ENCODE measurements at places on chromosomes 3 and 15. TPM values are rescaled to one million over a fixed set of nuclear protein-coding genes. Genes with fewer than 3 reads are reported as not detected.

Gene SH3BP5
- total RNA-seq: 13.9 TPM

Gene CHRNA7
- not detected for total RNA-seq

Gene CX3CR1
- total RNA-seq: not detected

Gene PPP1R14D
- not detected for total RNA-seq

Gene LYSMD2
- 9.1 TPM for total RNA-seq
